Suppressor macrophage treated with lipopolysaccharide for 1 hour (primary cell): ENCODE measurements at places on chromosomes 7 and 10.

GRCh38 chr7:104363355-104363754, 35.0 kb downstream of the LHFPL3 start:
- DNase-seq = no peak

GRCh38 chr7:55642266-55642665, 70.0 kb upstream of the VOPP1 start:
- no peak for DNase-seq

DNA sequence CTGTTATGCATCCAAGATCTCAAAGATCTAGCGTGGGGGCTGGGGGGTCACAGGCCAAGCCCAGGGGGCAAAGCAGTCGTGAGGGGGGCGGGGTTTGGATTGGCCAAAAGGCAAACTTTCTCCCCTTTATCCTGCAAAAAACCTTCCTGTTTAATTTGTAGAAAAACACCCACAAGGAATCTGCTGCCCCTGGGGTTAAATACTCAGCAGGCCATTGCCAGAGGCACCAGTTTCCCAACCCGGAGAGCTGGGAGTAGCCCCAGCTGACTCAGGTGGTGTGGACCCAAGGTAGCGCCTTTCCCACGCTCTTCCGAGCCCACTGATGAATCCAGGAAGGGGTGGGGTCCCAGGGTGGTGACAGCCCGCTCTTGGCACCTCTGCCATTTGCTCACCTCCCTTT, 21.4 kb downstream of the KCP start:
- DNase-seq = no peak

DNA sequence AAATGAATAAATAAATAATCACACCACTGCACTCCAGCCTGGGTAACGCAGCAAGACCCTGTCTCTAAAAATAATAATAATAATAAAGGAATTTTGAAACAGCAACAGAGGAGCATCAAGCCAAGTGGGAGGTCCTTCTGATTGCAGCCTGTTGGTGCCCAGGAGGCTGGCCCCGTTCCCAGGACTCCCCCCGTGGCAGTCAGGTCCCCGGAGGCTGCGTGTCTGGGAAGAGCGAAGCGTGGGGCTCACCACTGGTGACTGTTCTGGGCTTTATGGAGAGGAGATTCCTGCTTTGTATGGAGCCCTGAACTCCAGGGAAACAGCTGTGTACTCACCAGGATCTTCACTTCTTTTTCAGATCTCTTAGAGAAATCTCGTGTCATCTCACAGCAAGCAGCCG, 19.3 kb upstream of the MYH16 start:
- no peak for DNase-seq

DNA sequence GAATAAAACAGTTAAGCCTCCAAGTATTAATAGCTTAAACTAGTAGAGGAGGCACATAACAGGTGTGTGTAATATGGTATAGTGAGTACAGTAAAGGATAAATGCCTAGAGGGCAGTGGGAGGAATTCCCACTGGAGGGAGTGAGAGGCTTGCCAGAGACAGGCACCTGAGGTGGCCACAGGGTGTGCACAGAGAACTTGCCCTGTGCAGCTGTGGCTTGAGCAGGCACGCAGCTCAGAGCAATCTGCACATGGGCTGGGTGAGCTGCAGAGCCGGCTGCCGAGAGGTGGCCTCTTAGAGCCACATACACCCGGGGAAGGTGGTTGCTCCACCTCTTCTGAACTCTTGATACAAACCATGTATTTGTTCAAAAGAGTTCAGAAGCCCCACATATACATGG, 237.1 kb downstream of the COBL start:
- no peak for DNase-seq

GRCh38 chr7:82163586-82163985, 280.0 kb downstream of the CACNA2D1 start:
- DNase-seq = no peak

GRCh38 chr10:70593513-70593890, 9.0 kb downstream of the PRF1 start:
- no peak for DNase-seq

GRCh38 chr7:129047761-129048160, 7.2 kb downstream of the TNPO3 start:
- no peak for DNase-seq

- no peak for DNase-seq
Observed at GRCh38 chr10:73577788-73578187, 13.4 kb downstream of the USP54 start.

DNA sequence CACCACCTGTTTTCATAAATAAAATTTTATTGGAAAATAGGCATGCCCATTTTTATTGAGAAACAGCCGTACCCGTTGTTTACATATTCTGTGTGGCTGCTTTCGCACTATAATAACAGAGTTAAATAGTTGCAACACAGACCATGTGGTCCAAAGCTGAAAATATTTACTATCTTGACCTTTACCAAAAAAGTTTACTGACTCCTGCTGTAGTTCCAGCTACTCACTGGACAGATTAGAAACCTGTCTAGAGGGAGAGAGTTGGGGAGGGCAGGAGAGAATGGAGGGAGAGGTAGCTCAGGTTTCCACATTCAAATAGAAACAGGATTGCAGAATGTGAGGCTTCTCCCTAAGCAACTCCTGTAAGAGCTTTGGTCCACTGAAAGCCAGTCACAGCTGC, 55.1 kb upstream of the GLCCI1 start:
- no peak for DNase-seq

- peak; percentile 97 for DNase-seq
Observed at GRCh38 chr10:5977471-5978229, at the start of gene IL15RA. TSS of gene IL15RA (minus strand) at chr10:5977543. CDS start at chr10:5977492, 51 bp downstream.
